ENCODE measurements at places on chromosomes 1 and 21.
A peak's percentile ranks its signal among the peaks of the same experiment; 100 is the strongest.

DNA sequence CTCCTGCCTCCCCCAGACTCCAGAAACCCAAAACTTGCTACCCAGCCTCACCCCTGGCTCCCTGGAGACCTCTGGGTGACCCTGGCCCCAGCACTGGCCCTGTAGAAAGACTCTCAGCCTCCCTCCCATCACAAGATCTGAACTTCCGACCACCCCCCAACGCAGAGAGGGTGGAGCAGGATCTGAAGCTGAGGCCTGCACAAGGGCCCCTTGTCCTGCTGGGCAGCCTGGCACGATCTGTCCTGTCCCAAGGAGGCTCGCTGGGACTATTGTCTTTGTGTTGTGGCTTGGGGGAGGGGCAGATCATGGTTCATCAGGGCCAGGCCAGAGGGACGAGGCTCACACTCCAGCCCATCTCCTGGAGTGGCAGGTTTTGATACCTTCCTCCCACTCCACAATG, 20.0 kb downstream of the PHLDA3 start:
- DNase-seq = no peak

DNA sequence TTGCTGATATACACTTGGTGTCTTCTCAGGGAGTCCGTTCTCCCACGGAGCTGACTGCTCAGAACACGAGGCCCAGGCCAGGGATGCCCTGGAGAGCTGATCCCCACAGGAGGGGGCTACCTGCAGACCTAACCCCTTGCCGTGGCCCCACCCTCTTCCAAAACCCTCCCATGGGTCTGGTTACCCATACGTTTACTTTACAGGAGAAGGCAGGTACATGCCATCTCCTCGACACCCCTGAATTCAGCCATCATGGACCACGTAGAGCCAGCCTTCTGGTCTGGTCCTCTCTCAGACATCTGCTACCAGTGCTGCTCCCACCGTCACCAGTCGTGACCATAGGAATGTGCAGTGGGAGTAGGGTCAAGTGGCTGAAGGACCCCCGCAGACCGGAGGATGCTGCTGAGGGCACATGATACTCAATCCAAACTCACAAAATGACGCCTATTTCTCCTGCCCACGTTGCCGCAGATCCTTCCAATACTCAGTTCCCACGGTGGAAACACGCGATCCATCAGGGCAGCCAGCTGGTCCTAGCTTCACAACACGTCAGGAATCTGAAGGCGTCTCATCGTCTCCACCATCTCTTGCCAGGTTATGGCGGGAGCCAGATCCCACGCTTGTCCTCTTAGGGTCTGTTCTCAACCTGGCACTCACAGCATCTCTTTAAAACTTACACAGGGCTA, 26.7 kb downstream of the PGBD5 start:
- no peak for DNase-seq

GRCh38 chr1:206556750-206557635, 49.7 kb downstream of the RASSF5 start:
- DNase-seq = peak; percentile 23

DNA sequence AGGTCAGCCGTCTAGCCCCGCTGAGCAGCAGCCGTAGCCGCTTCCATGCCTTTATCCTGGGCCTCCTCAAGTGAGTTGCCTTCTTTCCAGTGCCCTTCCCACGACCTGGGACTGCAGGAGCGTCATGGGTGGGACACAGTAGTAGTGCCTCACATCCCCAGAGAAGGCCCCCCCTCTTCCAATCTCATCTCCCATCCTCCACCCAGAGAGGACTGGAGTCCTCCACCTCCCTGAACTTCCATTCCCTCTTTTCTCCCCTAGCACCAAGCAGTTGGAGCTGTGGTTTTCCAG, 4.9 kb downstream of the RUSC1 start:
- no peak for DNase-seq

- no peak for DNase-seq
Observed at GRCh38 chr1:8690253-8690525, 127.3 kb downstream of the RERE start.

- DNase-seq = peak; percentile 43
Observed at GRCh38 chr1:151371370-151372057, 991 bp downstream of the SELENBP1 start.

DNA sequence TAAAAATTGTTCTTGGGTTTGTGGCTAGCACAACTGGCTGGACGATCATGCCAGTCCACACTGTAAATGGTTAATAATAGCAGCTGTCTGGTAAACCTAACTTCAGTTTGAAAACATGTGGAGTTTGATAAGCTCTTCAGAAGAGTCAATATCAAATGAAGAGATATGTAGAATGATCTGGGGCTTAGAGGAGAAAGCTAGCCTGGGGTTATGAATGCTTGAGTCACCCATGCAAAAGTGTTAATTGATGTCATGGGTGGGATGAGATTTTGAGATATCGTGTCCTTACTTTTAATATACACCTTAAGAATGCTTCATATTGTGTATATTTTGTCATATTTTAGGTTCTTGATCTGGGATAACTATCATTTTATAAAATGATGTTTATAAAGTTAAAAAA, 554.7 kb upstream of the ZRANB2 start:
- DNase-seq = no peak

DNA sequence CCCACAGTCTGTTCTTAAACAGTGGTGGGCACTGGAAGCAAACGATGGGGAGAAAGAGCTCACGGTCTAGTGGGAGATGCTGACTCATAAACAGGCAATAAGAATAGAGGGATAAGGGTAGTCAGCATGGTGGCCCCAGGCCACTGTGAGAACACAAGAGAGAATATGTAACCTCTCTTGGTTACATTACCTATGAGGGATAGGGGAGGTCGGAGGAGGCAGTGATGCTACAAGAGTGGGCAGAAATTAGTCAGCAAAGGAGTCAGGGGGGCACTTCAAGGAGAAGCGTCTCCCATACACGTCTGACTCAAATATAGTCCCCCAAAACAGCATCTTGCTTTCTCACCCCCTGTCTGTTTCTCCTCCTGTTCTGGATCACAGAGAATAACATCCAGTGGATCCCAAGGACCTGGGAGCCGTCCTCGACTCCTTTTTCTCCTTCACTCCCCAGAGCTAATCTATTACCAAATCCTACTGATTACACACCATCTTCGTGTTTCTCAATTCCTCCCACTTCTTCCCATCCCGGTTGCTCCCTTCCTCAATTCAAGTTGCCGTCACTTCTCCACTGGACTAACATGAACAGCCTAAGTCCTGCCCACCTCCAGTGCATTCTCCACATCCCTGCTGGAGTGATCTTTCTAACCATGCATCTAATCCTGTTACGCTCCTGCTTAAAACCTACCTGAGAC, 2.1 kb downstream of the SLAMF8 start:
- DNase-seq = no peak

DNA sequence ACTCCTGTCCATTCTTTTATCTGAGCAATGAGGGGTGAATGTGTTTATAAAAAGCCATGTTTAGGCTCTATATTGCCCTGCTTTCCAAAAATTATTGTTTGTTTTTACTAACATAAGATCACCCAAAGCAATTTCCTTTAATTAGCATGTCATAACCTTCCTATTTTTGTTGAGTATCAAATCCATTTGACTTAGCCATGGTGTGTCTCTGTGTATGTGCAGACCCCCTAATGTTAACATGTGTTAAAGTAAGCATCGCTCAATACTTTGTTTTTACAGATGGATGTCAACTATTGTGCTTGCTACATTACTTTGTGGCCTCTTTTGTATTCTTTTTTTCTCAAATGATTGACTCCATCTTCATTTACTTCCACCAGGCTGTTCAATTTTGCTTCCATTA, 585.4 kb downstream of the USP25 start:
- no peak for DNase-seq

DNA sequence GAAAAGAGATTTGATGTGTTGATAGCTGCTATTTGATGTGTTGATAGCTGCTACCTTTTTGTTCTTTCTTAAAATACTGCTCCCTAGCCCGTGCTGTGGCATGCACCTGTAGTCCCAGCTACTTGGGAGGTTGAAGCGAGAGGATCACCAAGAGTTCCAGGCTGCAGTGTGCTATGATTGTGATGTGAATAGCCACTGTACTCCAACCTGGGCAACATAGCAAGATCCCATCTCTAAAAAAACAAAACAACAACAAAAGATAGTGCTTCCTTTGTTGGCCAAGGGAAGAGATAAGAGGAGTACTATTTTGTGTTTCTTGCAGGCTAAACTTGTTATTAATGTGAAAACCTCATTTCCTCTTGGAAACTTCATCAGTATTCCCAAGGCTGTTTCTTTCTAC, 6.1 kb downstream of the GPSM2 start:
- DNase-seq = no peak

- peak; percentile 60 for DNase-seq
Observed at GRCh38 chr1:193036337-193037047, 22.7 kb downstream of the UCHL5 start.

Data from NCI-H748 treated with DMSO at 0.1 percent for 48 hours (cell line).